ENCODE measurements at places on chromosomes 3 and 15.

GRCh38 chr15:28125673-28126651 is 26.8 kb upstream of the OCA2 start:
- peak; percentile 15 for DNase-seq

DNA sequence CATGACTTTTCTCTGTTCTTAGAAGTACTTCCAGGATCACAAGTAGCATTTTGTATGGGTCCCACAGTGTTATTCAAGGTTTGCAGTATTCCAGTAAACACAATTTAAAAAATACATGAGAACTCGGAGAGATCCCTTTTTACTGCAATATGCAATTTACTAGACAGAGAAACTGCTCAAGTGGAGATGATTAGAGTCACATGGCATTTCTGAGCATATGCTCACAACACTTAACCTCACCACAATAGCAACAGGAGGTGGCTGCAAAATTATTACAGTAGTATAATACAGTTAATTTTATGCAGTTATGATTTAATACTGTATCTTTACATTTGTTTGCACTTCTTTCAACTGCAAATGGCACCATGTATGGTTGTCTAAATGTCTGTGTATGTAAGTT is 87.5 kb downstream of the PIK3CB start:
- DNase-seq: no peak

DNA sequence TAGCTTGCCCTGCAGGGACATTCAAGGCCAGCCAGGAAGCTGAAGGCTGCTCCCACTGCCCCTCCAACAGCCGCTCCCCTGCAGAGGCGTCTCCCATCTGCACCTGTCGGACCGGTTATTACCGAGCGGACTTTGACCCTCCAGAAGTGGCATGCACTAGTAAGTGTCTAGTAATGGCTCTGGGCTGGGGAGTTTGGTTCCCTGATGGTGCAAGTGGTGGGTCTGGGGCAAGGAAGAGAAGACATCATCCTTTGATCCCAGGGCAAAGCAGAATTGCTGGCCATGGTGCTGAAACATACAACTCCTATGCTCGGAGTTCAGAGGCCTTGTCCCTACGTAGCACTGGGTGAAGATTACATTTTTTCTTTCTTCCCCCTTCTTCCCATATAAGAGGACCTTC is 311.4 kb downstream of the EPHB1 start:
- DNase-seq: no peak

- DNase-seq: no peak
Observed at GRCh38 chr15:48190932-48191573, 412 bp upstream of the CTXN2 start.

DNA sequence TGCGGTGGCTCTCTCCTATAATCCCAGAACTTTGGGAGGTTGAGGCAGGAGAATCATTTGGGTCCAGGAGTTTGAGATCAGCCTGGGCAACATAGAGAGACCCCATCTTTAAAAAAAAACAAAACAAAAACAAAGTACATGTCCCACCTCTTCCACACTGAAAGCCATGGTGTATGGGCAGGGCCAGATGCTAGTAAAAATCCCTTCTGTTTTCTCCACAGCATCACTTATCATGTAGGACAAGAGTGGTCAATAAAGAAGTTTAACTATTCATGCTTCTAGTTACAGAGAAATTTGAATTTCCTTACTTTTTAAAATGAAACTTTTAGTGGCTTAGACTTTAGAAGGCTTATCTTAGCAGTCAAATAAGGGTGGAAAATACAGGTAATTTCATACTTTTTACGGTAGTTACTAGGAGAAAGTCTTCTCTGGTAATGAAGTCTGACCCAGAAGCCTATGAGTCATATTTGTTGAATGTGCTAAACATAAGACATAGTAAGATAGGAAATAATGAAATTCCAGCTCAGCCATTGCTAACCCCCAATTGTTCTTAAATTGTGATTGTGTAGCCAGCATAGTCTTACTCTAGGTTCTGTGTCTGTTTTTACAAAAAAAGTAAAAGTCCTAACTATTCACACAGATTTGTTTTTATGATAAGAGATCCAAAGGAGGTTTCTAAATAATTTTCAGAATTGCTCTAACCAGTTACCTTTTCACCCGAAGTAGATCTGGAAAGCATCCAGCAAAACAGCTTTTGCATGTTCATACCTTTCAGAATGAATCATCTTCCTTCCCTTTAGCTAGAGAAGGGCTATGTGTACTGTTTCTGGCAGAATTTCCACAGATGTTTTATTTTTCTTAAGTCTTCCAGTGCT is 16.4 kb upstream of the ZNF609 start:
- no peak for DNase-seq

DNA sequence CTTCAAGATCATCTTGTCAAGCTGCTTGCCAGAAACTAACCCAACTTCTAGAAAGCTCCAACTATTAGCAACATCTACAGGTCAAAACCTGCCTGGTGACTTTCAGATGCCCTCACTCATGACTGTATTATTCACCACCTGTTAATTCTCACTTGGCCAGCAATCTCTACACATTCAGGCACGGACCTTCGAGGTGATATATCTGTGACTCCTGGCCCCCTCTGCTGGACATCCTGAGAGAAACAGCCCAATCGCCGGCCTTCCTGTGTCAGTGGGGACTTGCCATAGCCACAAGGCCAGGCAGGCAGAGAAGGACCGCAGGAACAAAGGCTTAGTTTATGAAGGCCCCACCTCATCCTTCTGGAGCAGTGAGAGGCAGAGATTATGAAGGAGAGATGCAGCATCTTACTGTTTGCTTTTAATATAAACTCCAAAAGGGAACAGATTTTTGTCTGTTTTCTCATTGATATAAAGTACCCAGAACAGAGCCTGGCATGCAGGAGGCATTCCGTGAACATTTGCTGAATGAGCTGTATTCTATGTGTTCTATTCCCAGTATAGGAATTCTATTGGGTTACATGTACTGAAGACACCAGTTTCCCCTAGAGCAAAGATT is 24.4 kb upstream of the OCA2 start:
- DNase-seq: peak; percentile 12

DNA sequence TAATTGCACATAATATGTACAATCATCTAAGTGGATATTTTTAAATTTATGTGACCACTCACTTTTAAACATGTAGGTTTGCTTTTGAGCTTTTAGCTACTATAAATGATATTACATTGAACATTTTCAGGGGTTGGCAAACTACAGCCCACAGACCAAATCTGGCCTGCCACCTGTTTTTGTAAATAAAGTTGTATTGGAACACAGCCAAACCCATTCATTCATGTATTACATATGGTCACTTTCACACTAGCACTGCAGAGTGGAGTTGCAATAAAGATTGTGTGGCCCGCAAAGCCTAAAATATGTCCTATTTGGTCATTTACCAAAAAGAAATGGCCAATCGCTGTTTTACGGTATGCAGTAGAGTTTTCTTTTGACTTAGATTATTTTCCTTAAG is 21.2 kb downstream of the CMTM7 start:
- no peak for DNase-seq

DNA sequence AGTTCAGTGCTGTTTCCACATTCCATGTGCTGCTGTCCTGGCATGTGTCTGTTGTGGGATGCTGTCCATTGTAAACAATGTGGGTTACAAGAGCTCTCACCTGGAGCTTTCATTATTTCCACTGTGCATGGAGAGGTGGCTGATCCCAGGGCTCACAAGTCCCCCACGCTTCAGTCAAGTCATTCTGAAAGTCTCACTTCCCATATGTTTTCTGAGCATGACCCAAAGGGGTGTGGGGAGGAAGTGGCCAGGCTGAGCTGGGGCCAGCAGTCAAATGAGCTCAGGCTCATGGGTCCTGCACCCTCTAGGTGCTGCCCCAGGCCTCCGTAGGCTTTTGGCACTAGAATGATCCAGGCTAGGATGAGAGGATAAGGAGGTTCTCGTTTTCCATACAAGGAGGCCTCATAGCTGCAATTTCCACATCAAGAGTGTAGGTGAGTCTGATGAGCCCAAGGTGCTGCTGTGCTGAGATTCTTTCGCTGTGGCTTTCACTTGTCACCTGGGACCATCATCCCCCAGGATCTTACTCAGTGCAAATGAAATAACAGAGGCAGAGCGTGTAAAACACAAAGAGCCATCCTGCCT is 22.0 kb downstream of the STARD5 start:
- no peak for DNase-seq

DNA sequence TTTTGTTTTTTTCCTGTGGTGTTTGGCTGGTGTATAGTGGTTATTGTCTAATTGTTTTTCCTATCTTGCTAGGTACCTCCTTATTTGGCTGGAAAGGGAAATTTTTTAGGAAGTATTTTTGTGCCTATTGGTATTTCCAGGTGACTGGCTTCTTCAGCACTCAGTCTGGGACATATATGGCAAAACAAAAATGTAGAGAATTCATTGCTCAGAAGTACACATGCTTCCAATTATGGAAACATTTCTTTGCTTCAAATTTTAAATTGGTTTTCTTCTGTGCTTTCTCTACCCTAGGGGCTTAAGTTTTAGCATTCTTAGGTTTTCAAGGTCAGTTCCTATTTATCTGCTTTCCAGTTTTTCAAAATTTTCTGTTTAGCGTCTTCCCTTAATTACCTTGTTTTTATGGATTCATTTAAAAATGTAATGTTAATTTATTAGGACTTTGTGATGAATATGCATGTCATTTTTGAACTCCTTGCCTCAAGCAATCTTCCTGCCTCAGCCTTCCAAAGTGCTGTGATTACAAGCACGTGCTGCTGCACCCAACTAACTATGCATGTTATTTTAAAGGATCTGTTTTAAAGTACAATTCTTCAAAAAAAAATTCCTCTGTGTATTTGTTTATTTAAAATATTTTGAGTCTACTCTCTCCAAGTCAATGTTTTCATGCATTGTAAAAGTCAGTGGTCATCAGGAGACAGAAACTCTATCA is 231.9 kb upstream of the DPPA4 start:
- DNase-seq: no peak

GRCh38 chr3:43309372-43310305 is 23.3 kb downstream of the SNRK start:
- DNase-seq: no peak

GRCh38 chr3:41688595-41689380 is 273.1 kb downstream of the ULK4 start:
- DNase-seq: no peak

- DNase-seq: no peak
Observed at GRCh38 chr15:27902680-27903385, 196.3 kb downstream of the OCA2 start.

DNA sequence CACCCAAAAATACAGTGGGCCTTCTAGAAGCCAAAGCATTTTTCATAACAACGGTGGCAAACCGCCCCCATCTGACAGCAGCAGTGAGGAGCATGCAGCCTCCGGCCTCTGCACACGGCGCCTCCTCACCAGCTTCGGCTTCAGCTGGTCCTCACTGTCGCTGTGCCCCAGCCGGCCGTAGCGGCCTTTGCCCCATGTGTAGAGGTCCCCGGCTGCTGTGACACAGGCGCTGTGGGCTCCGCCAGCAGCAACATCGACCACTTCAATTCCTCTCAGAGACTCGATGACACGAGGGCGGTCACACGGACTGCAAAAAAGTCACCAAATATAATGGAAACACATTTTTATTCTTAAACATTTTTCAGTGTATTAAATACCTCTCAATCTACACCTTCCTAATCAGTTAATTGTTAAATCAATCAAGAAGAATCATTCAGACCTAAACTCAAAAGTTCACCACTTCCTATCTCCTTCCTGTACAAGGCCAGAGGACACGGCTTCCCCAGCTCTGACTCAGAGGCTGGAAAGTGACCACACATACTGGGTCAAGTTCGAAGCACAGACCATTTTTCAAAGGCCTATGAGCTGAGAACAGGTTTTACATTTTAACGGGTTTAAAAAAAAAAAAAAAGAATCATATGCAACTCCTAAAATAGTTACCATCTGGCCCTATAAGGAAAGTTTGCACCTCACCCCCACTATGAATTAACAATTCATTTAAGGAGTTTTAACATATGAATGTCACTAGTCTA is 33.6 kb upstream of the OCA2 start:
- no peak for DNase-seq

DNA sequence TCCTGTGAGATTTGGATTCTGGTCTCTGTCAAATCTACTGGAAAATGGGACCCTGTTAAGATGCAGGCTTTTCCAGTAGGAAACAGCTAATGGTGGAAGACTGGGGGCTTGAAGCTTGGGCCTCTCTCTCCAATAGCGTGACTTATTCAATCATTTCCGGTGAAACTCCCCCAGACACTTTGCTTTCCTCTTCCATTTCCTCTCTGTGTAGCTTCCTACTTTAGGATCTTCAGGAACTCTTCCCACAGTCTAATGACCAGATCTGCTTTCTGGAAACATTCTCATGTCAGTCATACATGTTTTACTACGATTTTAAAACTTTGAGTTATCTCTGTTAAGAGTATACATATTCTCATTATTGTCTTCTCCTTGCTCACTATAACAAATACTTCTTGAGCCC is 28.0 kb upstream of the TPRG1 start:
- no peak for DNase-seq

- DNase-seq: peak; percentile 65
Observed at GRCh38 chr3:172522871-172523818, at the start of gene TNFSF10. Gene TNFSF10 (minus strand): TSS chr3:172523430. CDS start chr3:172523384, 46 bp downstream.

DNA sequence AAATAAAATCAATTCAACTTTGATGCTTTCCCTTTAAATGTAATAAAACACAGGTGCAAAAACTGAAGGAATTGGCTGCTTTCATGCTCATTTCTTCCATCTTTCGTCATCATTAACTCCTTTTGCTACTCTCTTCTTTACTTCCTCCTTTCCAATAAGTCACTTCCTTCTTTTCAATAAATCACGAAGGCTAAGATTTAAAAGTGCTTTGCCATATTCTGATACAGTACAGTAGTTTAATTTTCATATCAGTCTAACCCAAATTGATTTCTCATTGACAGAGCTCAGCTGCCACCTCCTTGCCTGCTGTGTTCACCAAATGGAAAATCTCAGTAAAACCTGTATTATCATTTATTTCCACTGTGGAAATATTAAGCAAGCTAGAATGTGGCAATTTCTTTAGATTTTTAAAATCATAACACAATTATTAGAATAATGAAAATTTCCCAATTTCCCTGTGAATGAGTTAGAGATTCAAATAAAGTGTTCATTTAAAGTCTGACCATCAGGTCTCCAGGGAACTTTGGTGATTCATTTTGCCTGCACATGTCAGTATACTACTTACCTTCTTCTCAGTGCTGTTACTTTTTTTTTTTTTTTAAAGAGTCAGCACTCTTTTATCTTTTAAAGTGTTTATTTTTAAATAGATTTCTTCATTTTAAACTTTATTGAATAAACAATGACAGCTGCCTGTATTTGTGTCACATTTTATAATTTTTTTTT is 41.6 kb downstream of the NANOGP8 start:
- no peak for DNase-seq

DNA sequence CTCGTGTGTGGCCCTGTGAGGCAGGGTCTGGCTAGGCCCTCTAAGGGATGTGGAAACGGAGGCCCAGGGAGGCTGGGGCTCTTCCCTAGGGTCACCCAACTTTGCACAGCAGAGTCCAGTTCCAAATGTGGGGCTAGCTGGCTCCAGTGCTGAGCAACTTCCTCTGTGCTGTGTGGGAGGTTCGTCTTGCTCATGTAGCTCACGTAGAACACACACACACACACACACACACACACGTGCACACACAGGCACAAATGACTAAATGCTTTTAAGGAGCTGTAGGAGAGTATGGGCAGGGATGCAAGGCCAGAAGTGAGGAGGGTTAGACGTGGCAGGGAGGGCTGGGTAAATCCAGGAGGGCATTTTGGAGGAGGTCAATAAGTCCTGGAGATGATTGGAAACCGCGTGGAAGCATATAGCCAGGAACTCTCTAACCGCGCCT is 213.8 kb downstream of the RPLP1 start:
- no peak for DNase-seq

Measured in central memory CD4-positive, alpha-beta T cell (primary cell).